Karpas-422 (cell line): ENCODE measurements at places on chromosomes 11 and 22. TPM values are rescaled to one million over a fixed set of nuclear protein-coding genes. Genes with fewer than 3 reads are reported as not detected.

DNA sequence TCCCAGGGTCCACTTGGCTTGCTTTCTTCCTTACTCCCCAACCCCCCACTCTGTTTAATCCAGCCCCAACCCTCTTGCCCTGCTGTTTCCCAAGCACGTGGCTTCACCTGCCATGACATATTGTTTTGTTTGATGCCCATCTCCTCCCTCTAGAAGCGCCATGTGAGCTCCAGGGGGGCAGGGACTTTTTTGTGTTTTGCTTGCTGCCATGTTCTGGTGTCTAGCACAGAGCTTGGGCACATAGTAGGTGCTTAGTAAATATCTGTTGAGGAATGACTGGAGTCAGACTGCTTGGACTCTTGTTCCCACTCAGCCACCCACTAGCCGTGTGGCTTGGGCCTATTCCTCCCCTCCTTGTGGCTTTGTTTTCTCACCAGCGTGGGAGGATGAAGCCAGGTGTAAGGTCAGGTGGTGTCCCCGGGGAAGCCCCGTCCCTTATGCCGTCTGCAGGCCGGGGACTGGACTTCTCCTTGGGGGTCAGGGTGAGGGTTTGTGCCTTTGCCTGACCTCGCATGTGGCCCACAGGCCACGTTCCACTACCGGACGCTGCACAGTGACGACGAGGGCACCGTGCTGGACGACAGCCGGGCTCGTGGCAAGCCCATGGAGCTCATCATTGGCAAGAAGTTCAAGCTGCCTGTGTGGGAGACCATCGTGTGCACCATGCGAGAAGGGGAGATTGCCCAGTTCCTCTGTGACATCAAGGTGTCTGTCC, 3.8 kb downstream of the AIP start:
- H3K4me3 ChIP-seq, result no peak overlapping the region
- H3K4me1 ChIP-seq, result peaks cover 59% of the 10 kb centered on the region
- peak overlapping the region; percentile 32; the same call in 1 of the 2 replicates for H3K27ac ChIP-seq
- no peaks in the 10 kb centered on the region for H3K27me3 ChIP-seq

DNA sequence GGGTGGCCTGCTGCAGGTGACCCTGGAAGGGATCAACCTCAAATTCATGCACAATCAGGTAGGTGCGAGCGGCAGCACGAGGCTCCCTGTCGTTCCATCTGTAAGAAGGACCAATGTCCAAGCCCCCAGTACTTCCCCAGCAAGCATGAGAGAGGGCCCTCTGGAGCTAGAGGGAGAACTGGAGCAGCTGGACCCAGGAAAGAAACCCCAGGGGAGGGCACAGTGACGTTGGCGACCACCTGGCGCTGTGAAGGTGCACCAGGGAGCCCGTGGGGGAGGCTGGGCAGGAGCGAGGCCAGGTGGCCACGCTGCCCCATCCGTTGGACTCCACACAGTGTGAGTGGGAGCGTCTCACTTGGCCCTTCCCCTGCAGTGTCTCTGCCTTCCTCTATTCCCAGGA, 28.0 kb downstream of the MYBPC3 start:
- no peak for DNase-seq
- H3K4me3 ChIP-seq, result no peak overlapping the region
- no peaks in the 10 kb centered on the region for H3K27me3 ChIP-seq
- no peak overlapping the region for H3K27ac ChIP-seq
- H3K4me1 ChIP-seq, result peaks cover 19% of the 10 kb centered on the region

GRCh38 chr22:41688365-41689211, at the start of gene SNU13:
Gene SNU13, minus strand, starts transcription at chr22:41688867. Its CDS starts 71 bp downstream, at chr22:41688796.
- H3K36me3 ChIP-seq, result no peaks in the 10 kb centered on the region
- peak within 1 kb of the TSS; percentile 79 for H3K27ac ChIP-seq
- H3K4me1 ChIP-seq, result peaks cover 33% of the 10 kb centered on the region
- DNase-seq, result peak; percentile 97
- H3K4me3 ChIP-seq, result peak within 1 kb of the TSS; percentile 96
- H3K27me3 ChIP-seq, result no peaks in the 10 kb centered on the region

The GRAP2 gene
- total RNA-seq, result not detected in 2 replicates

The MS4A6E gene
- total RNA-seq, result not detected in 2 replicates

The LSP1 gene
- 46.9 and 115 TPM in 2 replicates for total RNA-seq

The PVALB gene
- not detected in 2 replicates for total RNA-seq
